ENCODE measurements at places on chromosomes 6 and 20.

GRCh38 chr6:14734416-14735340 is 511.2 kb upstream of the JARID2 start:
- DNase-seq: no peak

DNA sequence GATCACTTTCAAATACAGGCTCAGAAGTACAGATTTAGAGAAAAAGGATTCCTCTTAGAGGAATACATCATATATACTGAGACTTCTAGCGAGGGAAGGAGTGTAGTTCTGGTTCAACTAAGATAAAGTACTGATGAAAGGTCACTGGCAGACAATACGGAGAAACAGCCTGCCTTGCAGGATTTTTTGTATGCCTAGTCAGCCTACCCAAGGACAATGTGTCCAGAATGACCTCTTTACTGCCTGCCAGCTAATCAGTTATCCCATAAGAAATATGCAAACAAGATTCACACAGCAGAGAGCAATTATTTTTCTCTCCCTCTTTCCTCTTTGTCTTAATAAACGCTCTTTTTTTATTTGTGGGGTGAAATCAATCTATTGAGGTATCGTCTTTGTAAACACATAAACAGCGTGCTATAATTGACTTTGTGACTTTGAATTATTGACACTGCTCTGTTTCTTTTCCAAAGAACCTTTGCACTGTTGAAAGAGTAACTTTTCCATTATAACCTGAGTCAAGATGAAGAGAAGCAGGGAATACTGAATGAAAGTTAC is 1.4 kb upstream of the TSPYL4 start:
- no peak for DNase-seq

- DNase-seq: no peak
Observed at GRCh38 chr6:7897461-7898192, 13.0 kb downstream of the TXNDC5 start.

GRCh38 chr6:41504466-41505121 is 41.6 kb upstream of the FOXP4 start:
- no peak for DNase-seq

DNA sequence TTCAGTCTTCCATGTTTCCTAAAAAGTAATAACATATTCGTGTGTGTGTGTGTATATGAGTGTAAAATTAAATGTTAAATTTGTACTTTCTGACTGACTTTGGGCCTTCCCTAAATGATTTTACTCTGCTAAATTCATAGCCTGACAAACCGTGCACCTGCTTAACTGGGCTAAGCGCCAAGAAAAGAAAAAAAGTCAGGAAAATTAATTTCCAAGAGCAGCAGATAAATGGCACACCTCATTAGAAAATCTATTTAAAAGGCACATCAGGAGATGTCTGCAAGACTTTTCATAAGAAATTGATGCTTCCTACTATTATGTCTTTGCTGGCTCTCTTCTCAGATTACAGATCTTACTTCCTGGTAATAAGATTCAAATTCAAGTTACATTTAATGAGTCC is 72.4 kb downstream of the TRDN start:
- DNase-seq: no peak

DNA sequence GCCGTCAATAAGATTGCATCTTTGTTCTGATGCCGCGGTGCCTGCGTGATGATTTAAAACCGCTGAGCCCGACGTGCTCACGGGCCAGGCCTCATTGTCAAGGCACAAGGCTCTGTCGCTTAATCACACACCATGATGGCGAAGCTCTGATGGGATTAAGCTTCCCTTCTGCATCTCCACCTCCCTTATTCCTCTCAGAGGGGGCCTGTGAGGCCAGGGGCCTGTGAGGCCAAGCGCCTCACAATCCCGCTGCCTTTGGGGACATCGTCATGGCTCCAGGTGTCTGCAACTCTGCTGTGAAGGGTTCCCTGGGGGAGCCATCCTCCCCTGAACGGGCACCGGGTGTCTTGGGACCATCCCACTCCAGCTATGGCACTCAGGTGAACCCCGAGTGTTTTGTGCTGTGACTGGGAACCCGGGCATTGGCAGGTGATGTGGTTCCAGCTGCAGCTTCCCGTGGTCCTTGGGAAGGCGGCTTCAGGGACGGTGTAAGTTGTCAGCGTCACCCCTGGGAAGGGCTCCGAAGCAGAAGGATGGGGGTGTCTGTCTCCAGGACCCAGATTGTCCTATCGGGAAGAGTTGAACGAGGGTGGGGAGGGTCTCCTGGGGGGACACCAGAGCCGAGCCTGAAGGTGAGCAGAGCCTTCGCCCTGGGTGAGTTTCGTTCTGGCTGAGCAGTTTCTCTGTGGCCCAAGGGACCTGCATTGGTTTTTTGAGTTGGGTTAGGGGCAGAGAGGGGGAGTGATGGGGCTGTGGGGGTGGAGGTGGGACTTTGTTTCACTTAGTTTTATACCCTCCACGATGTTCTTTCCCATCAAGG is 18.0 kb upstream of the BHLHE23 start:
- no peak for DNase-seq

DNA sequence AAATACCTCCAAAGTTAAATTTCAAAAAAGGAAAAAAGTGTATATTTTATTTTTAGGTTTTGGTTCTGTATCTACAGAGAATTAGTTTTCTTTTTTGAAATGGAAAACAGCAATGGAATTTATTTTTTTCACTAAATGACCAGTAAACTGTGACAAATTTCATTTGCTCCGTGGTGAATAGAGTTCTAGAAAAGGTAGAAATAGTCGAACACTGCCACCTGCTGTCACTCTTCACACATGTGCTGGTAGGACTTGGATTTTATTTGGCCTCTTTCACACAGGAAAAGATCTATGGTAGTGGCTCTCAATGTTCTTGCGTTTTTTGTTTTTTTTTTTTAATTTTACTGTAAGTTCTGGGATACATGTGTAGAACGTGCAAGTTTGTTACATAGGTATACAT is 312.5 kb downstream of the EYA4 start:
- DNase-seq: no peak

DNA sequence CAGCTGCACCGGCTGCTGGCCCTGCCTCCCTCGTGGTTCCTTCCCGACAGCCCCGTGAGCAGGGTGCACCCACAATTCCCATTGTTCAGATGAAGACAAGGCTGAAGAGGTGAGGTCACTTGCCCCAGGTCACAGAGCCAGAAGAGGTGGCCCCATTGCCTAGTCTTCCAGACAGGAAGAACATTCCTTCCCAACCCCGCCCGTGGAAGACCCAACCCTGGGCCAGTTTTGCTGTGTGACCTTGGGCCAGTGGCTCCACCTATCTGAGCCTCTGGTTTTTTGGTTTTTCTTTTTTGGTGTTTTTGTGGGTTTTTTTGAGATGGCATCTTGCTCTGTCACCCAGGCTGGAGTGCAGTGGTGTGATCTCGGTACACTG is 61.7 kb downstream of the RIPOR3 start:
- no peak for DNase-seq

DNA sequence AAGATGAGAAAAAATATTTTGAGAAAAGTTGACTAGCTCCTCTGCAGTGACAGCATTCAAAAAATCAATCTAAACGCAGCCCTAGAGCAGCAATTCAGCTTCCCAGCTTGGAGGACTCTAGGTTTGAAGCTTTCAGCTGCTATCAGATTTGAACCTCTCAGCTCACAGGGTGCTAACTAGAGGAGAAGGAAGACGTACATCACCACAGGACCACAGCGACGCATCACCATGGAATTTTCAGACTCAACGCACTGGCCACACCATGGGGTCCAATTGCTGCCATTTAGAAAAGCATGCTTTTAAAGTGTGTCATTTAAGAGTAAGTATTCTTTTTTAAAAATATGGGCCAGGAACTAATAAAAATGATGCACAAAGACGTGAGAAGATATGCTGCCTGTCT is 45.0 kb upstream of the FUCA2 start:
- DNase-seq: no peak

- DNase-seq: no peak
Observed at GRCh38 chr6:40629463-40629862, 42.3 kb upstream of the LRFN2 start.

DNA sequence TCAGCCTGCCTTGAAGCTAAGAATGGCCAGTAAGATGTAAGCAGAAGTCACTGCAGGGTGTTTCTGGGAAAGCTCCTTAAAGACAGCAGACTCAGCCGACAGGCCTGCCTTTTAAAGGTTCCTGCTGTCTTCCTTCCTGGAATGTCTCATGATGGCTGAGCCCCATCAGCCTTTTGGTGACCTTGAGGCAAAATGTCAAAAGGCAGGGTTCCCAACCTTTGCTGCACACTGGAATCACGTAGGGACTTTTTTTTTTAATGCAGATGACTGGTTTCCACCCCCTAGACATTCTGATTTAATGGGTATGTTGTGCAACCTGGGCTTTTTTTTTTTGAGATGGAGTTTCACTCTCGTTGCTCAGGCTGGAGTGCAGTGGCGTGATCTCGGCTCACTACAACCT is 11.6 kb downstream of the MDGA1 start:
- DNase-seq: no peak

- no peak for DNase-seq
Observed at GRCh38 chr6:15137086-15137485, 108.8 kb upstream of the JARID2 start.

- DNase-seq: no peak
Observed at GRCh38 chr6:6749702-6750491, 161.4 kb downstream of the LY86 start.

GRCh38 chr6:90420500-90420899 is 123.9 kb upstream of the BACH2 start:
- no peak for DNase-seq

DNA sequence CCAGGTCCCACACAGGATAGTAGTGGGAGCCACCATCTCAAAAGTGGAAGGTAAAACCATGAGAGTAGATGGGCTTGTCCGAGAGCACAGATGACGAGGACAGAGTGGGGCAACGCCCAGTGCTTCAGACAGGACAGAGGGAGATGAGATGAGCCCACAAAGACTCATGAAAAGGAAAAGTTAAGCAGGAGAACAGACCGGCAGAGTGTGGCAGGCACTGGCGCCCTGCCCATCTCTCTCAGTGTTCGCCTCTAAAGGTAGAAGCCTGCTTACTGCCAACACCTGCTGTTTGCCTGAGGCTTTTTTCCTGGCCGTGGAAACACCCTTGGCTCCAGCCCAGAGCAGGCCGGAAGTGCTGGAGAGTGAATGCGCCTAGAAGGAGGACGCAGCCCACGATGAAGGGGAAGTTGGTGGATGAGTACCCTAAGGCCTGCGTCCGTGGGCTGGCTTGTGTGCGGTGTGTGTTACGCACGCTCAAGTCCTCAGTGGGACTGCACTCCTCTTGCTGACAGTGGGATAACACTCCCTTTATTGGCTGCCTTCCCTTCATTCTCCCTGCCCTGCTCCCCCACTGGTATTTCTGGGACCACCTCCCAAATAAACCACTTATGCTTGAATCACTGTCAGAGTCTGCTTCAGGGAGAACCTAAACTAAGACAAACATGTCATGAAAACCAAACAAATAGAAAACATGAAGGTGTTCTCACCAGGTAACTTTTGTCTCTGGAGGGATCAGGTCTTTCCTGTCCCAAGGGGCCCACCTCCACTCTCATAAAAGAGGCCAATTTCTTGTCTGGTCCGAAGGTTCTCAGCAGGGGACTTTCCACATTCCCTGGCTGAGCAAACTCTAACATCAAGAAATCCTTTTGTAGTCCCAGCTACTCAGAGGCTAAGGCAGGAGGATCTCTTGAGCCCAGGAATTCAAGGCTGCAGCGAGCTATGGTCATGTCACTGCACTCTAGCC is 9.1 kb upstream of the FOXP4 start:
- DNase-seq: no peak

DNA sequence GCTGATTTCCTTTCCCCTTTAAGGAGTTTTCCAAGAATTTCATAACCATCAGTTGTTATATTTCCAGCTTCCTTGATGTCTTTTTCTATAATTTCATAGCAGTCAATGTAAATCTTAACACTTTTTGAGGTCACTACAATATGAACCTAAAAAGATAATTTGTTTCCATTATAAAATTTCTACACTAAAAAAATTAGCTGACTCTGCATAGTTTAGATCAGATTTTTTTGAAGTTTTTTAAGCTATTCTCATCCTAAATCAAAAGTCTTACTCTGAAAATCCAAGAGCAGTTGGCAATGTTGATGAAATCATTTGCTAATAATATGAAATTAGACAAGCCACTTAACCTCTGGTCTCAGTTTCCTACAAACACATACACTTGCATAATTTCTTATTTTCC is 96.8 kb downstream of the COL12A1 start:
- DNase-seq: no peak

DNA sequence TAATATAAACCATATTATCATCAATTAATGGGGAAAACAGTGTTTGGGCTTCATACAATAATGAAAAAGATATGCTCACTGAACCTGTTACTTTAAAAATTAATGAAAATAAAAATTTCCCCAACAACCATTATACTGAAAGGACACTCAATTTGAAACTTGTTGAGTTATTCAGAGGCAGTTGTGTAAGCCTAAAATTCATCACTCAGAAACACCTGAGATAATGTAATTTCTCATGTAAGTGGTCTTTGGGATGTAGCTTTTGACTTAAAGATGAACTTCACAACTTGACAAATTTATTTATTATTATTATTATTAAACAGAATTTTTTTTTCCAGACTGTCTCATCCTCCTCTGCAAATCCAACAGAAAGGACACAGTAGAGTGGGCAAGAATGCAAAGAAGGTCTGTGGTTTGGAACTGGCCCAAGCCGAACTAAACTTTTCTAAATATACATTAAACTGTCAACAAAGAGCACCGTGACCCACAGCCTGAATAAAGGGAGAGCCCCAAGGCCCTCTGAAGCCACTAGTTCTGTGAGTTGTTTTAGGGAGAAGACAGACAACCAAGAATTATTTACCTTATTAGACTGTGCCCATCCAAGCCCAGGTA is 32.2 kb upstream of the HEY2 start:
- no peak for DNase-seq

DNA sequence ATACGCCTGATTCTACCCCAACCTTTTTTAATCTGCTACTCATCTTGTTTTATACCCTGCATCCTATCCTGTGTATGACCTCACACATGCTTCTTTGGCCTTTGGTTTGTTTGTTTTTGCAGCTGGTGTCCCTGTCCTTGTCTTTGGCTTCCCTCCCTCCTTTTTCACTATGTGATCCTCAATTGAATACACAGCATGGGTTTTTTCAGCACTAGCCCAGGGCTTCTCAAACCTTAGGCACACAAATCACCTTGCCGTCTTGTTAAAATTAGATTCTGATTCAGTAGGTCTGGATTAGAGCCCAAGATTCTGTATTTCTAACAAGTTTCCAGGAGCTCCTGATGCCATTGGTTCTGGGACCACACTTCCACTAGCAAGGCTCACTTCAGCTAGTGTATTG is 321.5 kb upstream of the MAN1A1 start:
- DNase-seq: no peak

- DNase-seq: no peak
Observed at GRCh38 chr6:152952866-152953509, 29.9 kb downstream of the FBXO5 start.

DNA sequence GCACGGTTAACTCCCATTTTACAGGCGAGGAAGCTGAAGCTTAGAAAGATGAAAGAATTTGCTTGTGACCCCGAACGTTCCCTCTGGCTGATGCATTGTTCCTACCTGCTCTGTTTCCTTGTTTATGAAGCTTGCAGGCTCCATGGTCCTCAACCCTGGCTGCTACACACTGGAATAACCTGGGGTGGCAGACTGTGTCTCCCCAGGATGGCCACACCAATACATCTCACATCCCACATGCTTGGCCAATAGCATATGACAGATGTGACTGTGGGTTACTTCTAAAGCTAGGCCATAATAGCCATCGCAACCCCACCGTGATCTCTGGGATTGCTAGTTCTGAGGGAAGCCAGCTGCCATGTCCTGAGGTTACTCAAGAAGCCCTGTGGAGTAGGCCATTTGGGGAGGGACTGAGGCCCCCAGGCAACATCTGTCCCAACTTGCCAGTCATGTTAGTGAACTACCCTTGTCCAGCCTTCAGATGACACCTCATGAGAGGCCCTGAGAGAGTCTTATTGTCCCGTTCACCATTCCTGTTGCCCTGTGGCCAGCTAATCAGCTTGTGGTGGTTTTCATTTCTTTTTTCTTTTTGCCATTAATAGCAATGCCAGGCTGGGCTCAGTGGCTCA is 6.7 kb upstream of the FAM110A start:
- no peak for DNase-seq

Measured in stimulated activated CD8-positive, alpha-beta memory T cell treated with anti-CD3 and anti-CD28 coated beads, Interleukin-4, amount 100 ng/mL, for 1 hour (primary cell).